ENCODE measurements at places on chromosomes 13 and 19. TPM values are rescaled to one million over a fixed set of nuclear protein-coding genes. Genes with fewer than 3 reads are reported as not detected.

DNA sequence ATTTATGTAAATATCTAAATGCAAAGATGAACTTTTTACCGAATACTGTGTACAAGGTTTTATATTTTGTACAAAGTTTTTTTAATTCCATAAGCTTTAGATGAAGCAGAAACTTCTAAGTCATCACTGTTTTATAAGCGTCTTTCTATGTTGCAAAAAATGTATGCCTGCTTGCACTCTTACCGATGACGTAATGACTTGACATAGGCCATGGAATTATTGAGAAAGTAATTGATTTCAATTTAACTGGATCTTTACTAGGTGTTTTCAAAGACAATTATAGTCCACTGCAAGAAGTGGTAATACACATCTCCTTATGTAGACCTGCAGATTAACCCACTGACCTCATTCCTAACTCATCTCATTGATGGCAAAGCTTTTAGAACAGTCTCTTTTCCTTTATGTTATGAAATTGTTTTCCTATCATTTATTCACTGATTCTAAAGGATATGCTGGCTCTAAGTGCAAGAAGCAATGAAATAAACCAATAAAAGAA is 10.4 kb downstream of the DACH1 start:
- no peak for DNase-seq

DNA sequence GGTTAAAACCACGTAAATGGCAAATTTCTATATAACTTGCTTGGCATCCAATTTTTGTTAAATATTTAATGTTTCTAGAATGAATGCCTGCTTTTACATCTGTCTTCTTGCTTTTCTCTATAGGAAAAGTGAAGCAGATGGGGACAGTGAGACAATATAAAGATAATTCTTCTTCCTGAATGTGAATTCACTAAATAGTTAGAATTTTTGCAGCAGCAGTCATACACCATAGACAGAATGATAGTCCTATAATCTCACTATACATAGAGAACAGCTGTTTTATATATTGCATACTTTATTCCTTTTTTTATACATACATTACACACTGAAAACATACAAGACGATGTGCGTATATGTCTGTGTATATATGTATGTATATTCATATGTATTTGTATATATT is 1127.3 kb downstream of the PCDH9 start:
- DNase-seq, result no peak

DNA sequence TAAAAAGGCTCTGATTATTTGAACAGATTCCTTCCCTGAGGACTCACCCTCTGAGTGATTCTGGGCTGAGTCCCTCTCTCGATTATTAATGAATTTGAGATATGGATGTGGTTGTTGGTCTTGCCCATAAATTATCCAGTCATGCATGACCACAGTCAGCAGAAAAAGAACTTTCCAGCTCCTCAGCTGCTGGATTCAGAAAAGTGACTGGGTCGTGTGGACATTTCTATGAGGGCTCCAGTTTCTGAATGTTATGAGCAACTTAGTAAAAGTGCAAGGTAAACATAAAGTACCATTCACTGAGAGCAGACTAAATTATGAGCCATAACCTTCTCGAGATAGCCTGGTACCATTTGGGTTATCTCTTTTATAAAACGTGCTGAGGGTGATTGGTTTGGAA is 100.1 kb upstream of the CLDN10 start:
- no peak for DNase-seq

Gene FCAR
- total RNA-seq, result not detected

GRCh38 chr13:113813070-113813748 is 50.7 kb downstream of the GAS6 start:
- no peak for DNase-seq

Gene CCDC122
- total RNA-seq, result 0.68 TPM

- no peak for DNase-seq
These were observed 26.9 kb downstream of the UFM1 start for GRCh38 chr13:38376546-38376945.

Gene KLK14
- 0.57 TPM for total RNA-seq
